ENCODE measurements at places on chromosomes 5 and 9.

DNA sequence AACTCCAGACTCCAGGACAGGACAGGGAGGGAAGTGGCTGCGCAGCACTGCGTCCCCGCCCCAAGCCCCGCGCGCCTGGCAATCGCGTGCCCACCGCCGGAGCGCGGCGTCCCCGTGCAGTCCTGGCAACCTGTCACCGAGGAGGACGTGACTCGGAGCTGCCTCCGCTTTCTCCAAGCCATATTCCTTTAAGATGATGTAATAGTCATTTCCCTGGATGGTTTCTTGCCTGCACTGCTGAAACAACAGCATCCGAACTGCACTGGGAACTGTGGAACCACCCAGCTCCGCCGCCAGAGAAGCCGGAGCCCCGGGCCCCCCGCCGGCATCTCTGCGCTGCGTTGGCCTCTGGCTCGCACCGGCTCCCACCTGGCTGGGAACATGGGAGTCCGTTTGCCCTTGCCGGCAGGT, 34.5 kb downstream of the KCTD16 start:
- DNase-seq: peak; percentile 46

DNA sequence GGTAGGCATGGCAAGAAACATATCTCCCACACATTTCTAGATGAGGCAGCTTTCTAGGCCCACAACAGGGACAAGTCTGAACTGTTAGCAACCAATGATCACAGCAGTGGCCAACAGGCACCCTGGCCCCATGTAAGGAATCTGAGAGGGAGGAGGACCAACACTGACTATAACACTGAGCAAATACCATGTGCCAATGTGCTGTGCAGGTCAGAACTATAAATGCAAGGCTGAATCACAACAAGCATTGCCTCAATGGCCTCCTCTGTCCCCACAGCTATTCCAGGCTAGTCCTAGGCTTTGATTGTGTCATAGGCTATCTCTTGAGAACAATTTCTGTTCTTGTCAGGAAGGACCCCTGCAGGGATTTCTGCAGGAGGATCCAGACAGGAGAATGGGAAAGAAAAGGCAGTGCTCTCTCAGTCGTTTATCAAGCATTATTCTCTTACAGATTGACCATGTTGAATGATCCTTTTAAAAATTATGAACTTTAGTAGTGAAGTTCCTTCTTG, 221.2 kb downstream of the TLE1 start:
- no peak for DNase-seq

DNA sequence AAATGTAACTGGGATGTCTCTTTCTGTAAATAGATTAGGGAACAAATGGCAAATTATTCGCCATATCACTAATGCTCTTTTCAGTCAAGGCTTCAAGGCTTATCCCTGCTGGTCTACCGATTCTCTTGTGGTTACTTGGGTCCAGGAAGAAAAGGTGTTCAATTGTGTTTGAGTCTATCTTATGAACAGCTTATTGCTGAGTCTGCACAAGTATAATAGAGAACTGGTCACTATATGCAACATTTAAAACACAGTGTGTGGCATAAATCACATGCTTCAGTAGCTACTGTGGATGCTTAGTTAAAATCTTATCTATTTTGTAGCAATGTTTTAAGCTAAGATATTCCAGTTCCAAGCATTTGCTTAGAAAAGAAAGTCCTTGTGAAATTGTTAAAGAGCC, 274.2 kb upstream of the FAM174A start:
- no peak for DNase-seq

- no peak for DNase-seq
These were observed 2.4 kb upstream of the POU4F3 start for GRCh38 chr5:146336197-146336596.

DNA sequence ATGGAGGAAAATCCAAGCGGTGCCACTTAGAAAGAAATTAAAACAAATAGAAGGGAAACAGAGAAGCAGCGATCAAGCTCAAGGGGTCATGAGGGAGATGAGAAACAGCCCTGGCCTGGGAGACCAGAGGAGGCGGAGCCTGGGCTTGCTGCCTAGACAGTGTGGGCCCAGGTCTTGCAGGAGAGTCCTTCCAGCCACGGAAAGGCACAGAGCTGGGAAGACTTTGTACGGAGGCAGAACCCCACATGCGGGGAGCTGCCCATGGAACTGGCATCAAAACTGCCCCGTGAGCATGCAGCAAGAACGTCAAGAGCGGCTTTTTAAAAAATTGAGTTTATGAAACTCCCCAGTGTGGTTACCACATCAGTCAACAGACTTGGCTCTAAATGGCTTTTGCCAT, 119.4 kb downstream of the IRX1 start:
- no peak for DNase-seq

- no peak for DNase-seq
These were observed 72.1 kb upstream of the ATP10B start for GRCh38 chr5:160923936-160924710.

DNA sequence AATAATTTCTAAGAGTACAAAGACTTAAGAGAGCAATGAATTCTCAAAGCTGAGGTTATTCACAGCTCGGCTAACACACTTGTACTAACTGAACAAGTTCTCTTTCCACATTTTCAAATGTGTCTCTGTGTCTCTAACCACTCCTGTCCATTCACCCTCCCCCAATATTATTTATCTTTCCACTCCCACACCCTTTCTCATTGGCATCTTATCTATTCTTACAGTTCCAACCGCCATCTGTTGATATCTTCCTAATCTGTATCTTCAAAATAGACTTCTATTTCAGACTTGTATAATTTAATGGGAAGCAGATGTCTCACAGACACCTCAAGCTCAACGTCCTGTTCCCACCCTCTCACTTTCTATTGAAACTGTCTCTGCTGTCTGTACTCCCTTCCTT, 205.9 kb downstream of the ANXA1 start:
- no peak for DNase-seq

- no peak for DNase-seq
These were observed 65.0 kb downstream of the ZNF462 start for GRCh38 chr9:106927916-106928315.

GRCh38 chr5:66178799-66179198, 34.7 kb downstream of the SREK1 start:
- DNase-seq: no peak

- DNase-seq: no peak
These were observed 21.2 kb downstream of the ITK start for GRCh38 chr5:157201857-157202256.

DNA sequence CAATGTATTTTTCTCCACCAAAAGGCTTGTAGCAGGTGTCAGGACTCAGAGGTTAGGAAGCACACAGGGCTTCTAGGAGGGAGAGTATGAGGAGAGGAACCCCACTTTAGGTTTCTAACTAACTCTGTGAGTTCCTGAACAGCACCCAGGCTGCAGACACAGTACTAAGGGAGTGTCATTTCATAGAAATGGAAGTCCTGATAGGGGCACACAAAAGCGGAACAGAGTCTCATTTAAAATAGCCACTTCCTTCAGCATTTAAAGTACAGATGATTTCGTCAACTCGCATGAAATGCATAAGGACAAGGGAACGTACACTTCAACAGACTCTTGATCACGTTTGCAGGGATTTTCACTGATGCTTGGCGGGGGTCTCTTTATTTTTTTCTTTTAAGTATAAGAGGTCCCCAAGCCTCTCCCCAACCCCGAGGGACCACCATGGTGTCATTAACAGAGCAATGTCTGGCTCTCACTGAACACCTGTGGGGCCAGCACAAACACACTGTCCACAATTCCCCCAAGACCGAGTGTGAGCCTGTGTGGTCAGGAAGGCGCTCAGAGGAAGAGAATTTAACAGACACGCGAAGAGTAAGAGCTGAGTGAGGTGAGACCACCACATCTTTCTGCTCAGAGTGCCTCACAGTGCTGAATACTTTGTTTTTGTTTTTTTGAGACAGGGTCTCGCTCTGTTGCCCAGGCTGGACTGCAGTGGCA, 82.3 kb downstream of the SECISBP2 start:
- DNase-seq: no peak

DNA sequence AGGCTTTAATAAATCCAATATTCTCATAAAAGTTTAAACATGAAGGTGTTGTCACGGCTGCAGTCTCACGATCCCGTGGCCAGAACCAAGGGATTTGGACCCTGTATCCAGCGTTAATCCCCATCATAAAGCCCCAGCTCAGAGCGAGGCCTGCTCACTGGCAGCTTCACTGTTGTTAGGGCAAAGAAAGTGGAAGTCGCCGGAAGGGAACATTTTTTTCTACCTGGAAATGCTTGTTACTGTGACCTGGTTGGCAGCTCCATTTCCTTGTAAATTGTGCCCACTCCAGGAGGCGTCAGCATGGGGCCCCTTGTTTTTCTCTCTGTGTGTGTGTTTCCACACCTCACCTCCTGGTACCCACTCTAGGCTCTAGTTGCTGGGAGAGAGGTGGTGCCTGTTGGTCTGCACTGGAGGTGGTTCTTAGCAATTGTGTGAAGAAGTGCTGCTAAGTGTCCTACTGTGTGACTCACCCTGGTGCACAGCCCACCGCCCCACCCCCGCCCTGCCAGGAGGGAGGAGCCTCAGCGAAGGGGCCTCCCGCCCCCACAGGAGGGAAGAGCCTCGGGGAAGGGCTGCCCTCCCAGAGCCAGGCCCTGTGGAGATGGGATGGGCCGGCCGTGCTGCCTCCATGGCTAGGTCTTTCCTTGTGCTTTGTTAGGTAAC, 105.1 kb downstream of the EHMT1 start:
- no peak for DNase-seq

DNA sequence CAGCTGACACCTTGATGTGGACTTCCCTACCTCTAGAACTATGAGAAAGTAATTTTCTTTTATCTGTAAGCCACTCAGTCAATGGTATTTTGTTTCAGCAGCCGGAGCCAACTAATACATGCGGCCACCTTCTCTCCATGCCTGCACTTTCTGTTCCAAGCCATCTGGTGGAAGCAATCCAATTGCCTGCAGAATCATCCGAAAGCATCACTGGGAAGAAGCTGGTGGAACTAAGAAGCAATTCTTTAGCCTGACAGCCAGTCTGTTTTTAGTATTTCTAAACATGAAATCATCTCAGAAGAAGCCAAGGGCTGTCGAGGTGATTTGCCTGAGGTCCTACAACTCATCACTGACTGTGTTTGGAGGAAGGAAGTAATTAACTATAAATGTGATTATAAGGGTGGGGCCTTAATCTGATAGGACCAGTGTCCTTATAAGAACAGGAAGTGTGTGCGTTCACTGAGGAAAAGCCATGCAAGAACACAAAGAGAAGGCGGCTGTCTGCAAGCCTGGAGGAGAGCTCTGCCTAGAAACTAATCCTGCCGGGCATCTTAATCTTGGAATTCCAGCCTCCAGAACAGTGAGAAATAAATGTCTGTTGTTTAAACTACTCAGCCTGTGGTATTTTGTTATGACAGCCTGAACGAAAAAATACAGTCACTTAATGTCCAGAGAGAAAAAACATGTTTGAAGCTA, 49.1 kb downstream of the NXNL2 start:
- DNase-seq: no peak

DNA sequence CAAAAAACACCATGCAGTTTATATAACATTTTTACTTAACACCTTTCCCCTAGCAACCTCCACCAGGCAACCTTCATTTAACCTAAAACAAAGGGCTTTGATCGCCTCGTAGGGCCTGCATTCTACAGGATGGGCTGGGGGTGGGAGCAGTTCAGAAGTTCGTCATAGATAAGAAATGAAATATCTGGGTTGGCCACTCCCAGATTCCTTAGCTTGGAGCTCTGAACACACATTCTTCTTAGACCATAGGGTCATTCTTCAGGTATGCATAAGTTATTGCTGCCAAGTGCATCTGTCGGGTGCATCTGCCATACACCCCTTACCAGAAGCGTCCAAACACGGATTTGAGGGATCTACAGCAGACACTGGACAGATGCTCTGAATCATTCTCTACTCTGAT, 4.3 kb upstream of the SLC22A5 start:
- no peak for DNase-seq

GRCh38 chr9:95045751-95046150, 271.8 kb downstream of the FANCC start:
- no peak for DNase-seq

- no peak for DNase-seq
These were observed 70.3 kb upstream of the MAP1B start for GRCh38 chr5:72036951-72037350.

DNA sequence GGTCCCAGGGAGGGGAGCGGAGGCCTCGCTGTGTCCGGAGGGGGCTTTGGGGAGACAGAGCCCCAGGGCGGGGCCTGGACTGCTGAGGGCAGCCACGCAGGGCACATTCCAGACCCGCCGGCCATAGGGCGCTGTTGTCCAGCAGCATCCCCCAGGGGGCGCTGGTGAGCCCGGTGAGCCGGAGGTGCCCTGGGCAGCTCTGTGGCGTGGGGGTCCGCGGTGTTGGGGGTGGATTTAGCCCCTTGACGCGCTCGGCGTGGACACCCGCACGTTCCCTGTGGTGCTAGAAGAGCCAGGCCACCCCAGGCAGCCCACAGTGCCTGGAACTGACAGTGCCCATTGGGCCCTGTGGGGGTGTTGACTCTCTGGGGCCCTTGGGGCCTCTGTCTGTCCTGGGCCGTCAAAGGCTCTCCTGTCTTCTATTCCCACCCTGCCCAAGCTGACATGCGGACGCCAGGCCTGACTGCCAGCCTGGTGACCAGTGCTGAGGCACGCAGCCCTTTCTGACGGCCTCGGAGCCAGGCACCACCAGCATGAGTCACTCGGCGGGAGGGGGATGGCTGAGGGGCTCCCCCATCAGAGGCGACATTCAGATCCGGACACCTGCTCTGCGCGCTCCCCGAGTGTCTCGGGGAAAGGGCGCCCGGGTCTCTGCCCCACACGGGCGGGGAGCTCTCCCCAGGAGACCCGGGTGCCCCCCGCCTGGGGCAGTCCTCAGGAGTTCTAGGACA, 23.9 kb downstream of the TPPP start:
- peak; percentile 57 for DNase-seq

DNA sequence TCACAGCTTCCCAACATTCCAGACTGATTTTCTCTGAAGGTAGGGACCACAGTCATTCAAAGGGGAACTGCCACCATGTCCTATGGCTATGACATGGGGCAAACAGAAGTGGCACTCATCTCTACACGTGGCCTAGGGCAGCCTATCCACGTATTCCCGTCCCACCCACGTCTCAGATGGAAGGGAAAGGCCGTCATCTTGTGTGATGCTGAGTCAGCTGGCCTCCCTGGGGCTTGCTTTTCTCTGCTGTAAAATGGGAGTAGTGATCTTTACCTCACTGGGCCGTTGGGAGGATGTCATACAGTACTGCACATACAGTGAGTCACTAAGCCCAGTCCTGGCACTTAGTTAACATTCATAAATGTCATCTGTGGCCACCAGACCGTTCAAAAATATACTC, 72.3 kb downstream of the RAPGEF1 start:
- no peak for DNase-seq

DNA sequence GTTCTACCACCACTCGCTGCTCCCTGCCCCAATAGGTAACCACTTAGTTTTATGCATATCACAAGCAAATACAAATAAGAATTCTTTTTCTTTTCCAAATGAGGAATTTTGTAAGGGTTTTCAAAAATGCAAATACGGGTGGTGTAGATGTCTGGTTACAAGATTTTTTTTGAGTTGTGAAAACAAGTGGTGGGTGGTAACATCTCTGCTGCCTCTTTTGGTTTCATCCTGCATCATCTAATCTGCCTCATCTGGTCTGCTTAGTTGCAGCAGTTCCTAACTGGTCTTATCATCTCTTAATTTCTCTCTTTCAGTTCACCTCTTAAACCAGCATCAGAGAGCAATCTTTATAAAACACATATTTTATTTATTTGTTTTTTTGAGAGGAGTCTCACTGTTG, 5.3 kb downstream of the NFX1 start:
- no peak for DNase-seq

GRCh38 chr5:138115254-138115653, 24.0 kb downstream of the NME5 start:
- no peak for DNase-seq

- peak; percentile 53 for DNase-seq
These were observed 24.0 kb upstream of the SLC12A7 start for GRCh38 chr5:1135696-1136525.
